ENCODE measurements at places on chromosomes 2 and 18.

- no peak for DNase-seq
Measured at GRCh38 chr2:181047829-181048228, 67.4 kb downstream of the UBE2E3 start.

GRCh38 chr18:56146565-56146964, 491.8 kb downstream of the TXNL1 start:
- DNase-seq: no peak

DNA sequence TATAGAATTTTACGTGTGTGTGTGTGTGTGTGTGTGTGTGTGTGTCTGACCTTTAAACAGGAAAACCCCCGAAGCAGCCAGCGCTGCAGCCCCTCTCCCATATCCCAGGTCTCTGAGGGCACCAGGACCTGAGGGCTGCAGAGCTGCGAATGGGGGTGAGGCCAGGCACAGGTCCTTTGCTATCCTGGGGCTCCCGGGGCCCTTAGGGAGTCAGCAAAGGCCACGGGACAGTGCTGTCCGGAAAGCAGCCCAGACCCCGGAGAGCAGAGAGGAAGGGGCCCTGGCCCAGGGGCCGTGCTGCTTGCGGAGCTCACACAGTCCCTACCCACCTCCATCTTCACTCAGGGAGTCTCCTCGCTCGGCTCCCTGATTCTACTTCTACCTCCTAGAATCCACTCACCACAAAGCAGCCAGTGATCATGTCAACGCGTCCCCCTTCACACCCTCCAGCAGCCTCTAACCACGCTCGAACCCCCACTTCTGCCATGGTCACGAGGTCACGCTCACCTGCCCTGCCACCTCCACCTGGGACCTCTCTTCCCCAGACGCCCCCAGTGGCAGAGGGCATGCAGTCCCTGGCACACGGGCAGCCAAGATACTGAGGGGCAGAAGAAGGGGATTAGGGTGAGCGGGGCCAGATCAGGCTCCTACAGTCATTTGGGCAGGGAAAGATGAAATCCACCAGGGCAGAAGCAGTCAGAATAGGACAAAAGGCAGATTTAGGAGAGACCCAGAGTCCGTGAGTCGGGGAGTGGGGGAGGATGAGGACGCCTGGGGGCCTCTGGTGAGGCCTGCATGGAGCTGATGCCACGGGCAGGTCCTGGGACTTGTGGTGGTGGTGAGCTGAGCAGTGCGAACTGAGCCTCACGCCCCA, 86.7 kb downstream of the USP40 start:
- DNase-seq: no peak

DNA sequence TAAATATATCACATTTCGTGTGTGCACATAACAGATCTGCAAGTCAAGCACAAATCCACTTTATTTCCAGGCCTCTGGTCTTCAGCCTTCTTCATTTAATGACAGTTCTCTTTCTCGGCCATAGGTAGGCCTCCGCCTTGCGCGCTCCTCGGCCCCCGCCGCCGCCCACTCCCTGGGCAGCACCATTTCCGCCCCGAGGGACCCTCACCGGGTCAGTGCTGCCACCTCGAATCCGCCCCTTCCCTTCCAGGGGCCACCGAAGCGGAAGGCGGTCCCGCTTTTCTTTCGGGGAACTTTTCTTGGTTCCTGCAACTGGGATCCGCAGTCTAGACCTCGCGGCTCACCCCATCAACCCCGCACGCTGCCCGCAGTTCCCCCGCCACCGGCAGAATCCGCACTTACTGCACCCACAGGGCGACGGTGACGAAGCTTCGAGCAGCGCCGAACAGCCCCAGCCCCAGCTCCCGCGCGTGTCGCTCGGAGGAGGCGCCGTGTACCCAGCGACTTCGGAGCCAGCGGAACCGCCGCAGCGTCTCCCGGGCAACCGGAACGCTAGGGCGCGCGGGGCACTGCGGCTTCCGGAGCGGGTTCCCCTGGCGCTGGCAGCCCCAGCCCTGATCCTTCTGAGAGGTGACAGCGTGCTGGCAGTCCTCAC, at the start of gene CDKL4:
Gene CDKL4 (minus strand): TSS at position 502 of the 655 bp plus-strand sequence.
- no peak for DNase-seq

- no peak for DNase-seq
Measured at GRCh38 chr2:2116657-2117056, 214.4 kb downstream of the MYT1L start.

DNA sequence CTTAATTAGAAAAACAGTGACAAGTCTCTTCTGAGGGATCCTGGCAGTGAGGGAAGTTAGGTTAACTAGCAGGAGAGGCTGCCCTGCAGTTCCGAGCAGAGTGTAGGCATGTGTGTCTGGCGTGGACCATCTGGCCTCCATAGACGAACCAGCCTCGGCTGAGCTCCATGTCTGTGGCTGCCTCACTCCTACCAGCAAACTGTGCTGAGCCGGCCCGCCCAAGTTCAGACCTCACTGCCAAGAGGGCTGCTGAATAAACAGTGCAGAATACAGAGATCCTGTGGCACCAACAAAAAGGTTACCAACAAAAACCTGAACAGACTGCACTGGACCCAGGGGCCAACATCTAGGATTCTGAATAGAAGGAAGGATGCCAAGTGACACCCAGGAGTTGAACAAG, 27.3 kb downstream of the INO80C start:
- no peak for DNase-seq

DNA sequence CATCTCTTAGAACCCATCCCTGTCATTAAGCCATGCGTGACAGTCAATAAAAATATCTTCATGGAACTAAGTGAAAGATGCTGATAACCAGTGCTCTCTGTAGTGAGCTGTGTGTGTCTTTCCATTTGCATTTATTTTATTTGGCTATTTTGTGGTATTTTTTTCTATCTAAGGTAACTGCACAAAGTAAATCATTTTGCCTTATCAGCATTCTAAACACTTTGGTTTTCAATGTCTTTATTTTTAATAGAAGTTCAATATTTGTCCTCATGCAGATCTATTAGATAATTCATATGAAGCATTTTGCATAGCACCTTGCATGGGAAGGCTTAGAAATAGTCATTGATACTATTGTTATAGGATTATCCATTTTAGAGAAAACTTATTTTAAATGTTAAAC, 163.6 kb upstream of the TANK start:
- DNase-seq: no peak

- no peak for DNase-seq
Measured at GRCh38 chr2:218294430-218295022, 2.2 kb upstream of the TMBIM1 start.

GRCh38 chr18:48930926-48931325, 19.8 kb downstream of the SMAD7 start:
- DNase-seq: no peak

DNA sequence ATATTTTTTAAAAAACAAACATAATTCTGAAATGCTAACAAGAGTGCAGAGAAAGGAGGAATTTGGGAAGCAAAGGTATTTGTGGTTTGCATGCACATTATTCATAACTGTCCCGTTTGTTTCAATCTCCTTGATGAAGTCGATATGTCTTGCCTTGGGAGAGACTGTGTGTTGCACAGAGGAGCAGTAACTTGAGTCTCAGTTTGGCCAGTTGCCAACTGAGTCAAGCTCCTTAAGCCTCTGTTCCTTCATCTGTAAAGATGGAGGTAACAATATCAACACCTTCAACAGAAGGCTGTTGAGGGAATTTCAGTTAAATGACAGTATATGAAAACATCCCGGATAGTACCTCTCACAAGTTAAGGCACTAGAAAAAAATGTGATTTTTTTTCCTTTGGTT, 226.2 kb downstream of the ASXL3 start:
- no peak for DNase-seq

GRCh38 chr2:36538335-36538734, 59.6 kb downstream of the FEZ2 start:
- DNase-seq: no peak

DNA sequence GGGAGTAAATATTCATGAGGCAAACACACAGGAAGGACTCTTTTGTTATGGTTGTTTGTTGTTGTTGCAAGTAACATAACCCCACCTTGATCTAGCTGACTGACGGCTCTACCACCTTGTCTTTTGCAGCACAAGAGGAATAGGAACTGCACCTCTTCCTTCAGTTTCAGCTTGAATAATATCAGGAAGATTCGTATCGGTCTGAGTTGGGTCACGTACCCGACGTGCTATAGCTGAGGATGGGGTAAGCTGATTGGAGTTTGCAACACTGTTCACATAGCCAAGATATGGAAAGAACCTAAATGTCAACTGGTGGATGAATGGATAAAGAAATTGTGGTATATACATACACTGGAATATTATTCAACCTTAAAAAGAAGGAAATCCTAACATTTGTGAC, 14.5 kb upstream of the IL1RN start:
- DNase-seq: no peak

All from stimulated activated CD8-positive, alpha-beta memory T cell treated with anti-CD3 and anti-CD28 coated beads, Interleukin-7, amount 100 ng/mL, for 1 hour (primary cell).